ENCODE measurements at places on chromosomes 6 and 20.

DNA sequence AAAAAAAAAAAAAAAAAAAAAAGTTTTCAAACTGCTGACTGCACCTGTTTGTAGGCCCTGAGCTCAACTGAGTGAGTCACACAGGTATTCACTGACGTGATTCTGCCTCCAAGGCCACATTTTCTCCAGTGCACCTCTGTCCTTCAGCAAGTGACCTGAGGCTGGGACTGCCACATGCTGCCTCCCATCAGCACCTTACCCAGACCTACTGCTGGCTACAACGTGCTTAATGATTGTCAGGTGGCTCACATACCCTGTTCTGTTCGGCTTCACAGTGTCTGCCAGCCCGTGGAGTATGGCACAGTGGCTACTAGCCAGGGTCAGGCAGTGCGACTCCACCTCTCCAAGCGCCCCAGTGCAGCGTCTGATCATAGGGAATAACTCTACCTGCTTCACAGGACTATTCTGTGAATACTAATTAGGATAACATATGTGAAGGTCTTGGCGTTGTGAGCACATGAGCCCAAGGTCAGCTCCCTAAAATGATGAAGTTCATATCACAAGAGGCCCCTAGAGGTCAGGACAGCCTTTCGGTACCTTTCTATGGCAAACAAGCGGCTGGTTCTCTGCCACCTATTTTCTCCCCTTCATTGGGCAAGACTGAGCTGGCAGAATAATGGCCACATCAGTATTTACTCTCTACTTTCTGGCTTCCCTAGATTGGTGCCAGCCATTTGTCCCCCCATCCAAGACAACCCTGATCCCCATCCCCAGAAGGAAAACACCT is 28.1 kb downstream of the RIPOR3 start:
- no peak for DNase-seq

GRCh38 chr20:10646886-10647420 is 26.8 kb downstream of the JAG1 start:
- no peak for DNase-seq

DNA sequence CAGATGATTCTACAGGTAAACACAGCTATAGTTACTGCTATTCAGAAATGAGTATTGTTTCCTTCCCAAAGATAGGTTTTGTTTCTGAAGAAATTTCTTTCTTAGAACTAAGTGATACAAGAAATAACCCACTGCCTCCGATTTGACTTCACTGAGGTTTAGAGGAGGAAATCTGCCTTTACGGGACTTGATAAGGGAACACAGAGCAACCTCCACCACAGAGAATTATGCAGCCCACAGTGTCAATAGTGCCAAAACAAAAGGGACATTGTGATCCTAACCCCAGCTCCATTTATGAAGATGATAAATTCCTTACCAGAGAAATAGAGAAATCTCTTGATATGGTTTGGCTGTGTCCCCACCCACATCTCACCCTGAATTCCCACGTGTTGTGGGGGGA is 164.6 kb downstream of the ZNF217 start:
- DNase-seq: no peak

DNA sequence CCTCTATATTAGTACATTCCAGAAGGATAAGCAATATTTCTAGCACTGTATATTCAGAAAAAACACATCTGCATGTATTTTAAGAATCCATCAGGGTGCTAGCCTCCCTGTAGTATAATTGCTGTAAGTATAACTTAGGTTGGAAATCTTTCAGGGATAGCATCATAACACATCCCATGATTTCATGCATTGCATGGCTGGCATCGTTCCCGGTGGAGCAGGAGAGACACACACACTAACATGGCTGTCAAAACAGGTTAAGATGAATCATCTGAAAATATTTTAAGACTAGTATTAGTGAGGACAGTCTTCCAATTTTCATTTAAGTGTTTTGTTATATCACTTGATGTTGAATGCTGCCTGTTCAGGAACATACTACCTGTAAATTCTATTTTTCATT is 32.1 kb upstream of the CENPW start:
- DNase-seq: no peak

GRCh38 chr6:100472674-100473073 is 8.0 kb upstream of the SIM1 start:
- no peak for DNase-seq

DNA sequence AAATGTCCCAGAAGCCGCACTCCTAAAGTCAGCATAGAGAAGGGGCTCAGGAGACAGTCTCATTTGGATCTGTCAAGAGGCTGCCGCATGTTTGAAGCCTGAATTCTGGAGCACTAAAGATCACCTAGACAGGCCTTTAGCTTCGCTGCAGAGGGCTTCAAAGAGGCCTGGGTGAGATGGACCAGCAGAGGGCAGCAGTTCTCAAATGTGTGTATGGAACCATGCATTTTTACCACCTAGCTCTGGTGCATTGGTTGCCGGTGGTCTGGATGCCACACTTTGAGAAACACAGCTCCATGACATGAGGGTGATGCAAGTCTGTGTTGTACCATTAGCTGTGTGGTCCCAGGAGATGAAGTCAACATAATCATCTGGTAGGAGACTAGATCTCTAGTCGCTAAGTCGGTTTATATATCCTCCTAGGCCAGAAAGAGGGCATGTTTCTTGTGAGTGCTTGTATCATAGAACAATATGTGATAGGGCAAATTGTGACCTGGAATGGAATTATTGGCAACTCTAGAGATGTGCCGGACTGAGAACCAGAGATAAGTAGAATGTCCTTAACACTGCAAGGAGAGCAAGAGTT is 64.8 kb downstream of the KIAA0319 start:
- DNase-seq: peak; percentile 77

GRCh38 chr6:147691446-147691845 is 183.0 kb downstream of the SAMD5 start:
- no peak for DNase-seq

DNA sequence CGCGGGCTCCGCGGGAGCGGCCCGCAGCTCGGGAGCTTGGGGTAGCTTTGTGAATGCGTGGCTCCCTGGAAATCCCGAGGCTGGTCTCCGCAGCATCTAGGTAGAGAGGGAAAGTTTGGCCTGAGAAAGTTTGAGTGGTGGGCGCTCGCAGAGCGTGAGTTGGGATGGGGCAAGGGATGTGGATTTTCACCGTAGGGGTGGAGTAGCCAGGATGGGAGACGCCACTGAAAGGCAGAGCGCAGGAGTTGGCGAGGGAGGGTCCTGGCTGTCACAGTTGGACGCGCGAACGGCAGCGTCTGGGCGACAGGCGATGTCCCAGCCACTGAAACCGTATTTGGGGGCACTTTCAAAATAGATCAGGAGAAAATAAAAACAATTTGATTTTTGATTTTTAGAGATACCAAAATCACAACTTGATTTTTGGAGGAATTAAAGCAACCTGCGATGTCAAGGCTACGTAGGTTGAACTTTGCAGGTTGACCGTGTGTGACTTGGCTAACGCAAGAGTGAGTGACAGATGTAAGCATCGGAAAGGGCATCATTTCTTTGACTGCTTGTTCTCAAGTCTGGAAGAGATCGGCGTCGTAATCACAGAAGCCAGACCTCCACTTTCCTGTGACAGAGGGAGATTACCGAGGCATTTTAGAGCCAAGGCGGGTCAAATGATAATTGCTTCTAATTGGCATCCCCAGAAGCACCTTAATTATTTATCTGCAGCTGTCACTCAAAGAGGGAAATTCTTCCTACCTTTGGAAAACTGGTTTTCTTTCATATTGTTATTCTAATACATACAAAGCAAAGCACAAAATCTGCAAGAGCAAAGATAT is 646 bp downstream of the HEY2 start:
- DNase-seq: no peak

DNA sequence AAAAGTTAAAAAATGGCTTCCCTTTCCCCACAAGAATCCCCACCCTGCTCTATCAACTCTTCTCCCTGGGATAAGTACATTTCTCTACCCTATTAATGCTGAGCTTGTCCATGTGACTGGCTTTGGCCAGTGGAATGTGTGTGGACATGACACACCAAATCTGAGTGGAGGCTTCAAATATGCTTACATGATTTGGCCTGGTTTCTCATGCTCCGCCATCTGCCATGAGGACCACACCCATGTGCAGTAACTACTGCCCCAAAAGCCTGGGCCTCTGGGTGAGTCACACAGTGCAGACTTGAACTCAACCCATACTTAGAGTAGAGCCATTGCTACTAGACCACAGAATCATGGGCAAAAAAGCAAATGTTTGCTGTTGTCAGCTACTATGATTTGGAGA is 65.4 kb downstream of the PRND start:
- peak; percentile 51 for DNase-seq

GRCh38 chr20:47927944-47928343 is 142.7 kb upstream of the SULF2 start:
- no peak for DNase-seq

DNA sequence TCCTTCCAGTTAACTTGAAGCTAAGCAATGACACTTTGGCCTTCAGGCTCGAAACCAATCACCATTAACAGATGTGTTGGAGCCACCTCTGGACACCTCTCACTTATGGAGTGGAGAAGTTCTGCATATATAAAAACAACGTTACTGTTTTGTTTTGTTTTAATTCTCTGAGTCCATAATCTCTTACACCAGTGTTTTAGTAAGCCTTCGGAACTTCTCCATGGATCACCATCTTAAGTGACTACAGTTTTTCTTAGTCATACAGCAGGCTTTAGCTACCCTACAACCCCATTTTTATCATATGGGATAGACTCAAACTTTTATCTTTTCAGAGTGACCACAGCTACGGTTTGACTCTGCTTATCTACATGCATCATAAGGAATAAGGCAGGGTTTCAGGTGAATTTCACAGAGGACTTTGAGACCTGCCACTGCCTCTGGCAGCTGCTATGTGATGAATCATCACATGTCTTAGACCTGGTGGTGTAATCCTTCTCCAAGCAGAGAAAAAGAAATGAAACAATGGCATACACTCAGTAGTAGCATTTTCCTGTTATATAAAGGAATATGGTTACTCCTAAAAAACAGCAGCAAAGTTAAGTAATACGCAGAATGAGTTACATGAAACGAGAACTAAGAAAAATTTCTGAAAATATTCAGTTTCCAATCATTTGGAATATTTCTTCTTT is 5.5 kb upstream of the HDDC2 start:
- DNase-seq: peak; percentile 30

- peak; percentile 75 for DNase-seq
These were observed 21.7 kb downstream of the CST7 start for GRCh38 chr20:24970754-24971153.

DNA sequence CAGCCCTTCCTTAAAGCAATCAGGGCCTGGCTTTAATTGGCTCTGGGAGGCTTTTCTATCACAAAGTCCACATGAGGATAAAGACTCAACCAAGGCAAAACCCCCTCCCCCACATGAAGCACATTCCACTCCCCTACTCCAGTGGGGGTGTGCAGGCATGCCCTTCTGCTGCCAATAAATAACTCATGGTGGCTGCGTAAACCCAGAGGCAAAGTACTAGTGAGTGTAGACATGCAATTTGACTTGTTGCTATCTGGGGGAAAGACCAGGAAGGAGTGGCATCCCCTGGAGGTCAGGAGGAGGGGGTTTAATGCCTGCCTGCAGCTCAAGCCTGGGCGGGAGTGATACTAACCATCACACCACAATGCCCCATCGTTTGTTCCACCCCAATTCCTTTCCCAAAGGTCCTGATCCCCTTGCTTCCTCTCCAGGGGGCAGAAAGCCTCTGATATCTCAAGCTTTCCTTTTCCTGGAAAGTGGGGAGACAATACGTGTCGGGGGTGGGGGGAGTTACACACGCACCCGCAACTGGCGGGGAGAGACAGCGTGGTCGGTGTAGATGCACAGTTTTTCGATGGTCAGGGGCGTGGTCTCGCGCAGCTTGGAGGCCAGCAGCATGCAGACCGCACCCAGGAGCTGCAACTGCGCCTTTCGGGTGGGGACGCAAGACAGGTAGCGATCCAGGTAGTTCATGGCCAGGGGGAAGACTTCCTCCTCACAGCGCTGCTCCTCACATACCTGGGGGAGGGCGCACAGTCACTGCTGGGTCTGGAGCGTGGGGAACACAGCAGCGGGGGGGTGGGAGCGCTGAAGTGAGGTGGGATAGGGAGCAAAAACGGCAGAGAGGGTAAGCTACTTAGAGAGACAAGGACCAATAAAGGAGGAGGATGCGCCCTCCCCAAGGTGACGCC is 1.5 kb downstream of the CCND3 start:
- DNase-seq: no peak

DNA sequence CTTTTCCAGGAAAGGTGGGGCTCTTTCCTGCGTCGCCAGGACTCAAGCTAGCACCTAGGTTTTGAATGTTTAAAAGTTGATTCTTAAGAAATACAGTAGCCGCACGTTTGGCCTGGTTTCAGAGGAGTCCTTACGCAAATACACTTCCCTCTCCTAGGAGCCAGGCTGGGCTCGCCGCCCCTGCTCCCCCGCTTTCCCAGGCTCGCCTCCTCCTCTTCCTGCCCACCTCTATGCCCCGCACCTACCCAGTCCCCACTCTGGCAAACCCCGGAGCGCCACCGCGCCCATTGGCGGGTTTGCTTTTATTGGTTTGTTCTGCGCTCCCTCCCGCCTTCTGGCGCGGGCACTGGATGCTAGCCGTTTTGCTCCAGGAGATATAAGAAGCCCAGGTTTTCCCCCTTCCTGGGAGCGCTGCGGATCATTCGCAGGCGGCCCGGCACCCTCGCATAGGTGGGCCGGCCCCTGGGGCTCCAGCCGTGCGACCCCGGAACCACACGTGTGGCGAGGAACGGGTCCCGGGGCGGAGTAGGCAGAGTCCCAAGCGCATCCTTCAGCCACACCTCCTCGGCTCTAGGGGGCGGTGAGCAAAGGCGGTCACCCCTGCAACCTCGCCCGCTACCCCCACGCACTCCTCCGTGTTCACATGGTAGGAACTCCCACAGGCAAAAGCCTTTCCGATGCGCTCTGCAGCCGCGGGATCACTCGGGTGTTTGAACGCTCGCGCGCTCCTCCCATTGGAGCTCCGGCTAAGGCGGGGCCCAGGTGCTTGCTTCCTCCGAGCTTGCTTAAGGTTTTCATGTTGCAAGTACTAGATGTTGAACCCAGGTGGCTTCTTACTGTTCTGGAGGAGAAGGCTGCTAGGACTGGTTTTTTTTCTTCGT is 119.0 kb downstream of the RTN4IP1 start:
- DNase-seq: no peak

DNA sequence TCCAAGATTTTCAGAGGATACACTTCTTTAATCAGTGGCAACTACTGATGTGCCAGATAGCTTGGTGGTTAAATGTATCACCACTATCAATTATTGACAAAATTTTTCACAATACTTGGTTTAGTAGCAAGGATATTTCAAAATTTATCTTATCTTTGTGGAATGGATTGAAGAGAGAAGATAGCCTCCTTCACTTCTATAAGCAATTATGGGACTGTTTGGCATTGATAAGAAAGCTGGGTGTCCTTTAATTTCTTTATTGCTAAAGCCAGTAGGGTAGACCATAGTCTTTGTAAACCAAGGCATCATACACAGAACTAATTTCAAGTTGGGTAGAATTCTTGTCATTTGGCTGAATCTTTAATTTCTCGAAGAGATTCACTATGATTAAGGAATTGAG is 4.9 kb upstream of the RNF182 start:
- no peak for DNase-seq

- DNase-seq: no peak
These were observed 51.4 kb downstream of the MDGA1 start for GRCh38 chr6:37646097-37646864.

GRCh38 chr6:169726049-169726400 is 1.7 kb upstream of the PHF10 start:
- no peak for DNase-seq

Measured in suppressor macrophage treated with lipopolysaccharide for 4 hours (primary cell).